Activated CD4-positive, CD25-positive, alpha-beta regulatory T cell (primary cell): ENCODE measurements at places on chromosomes 1 and 21.
A peak's percentile ranks its signal among the peaks of the same experiment; 100 is the strongest.

GRCh38 chr1:155117610-155118009 lies 10.1 kb upstream of the EFNA1 start:
- no peak for DNase-seq

DNA sequence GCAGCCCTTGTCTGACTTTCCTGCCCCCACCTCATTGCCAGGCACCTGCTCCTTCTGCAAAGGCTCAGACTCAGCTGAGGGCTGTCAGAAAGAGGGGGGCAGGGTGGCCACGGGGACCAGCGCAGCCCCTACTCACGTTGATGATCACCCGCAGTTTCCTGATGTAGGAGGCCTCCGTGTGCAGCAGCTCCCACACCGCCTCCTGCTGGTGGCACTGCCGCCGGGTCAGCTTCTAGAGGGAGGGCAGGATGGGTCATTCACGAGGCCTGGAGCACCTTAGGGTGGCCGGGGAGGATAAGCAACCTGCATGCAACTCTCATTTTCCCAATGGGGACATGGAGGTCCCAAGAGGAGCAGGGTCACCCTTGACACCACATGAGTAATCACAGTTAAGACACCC lies 6.4 kb upstream of the TNFRSF25 start:
- no peak for DNase-seq

- DNase-seq: no peak
Measured at GRCh38 chr1:186421446-186421845, 39.5 kb downstream of the PDC start.

DNA sequence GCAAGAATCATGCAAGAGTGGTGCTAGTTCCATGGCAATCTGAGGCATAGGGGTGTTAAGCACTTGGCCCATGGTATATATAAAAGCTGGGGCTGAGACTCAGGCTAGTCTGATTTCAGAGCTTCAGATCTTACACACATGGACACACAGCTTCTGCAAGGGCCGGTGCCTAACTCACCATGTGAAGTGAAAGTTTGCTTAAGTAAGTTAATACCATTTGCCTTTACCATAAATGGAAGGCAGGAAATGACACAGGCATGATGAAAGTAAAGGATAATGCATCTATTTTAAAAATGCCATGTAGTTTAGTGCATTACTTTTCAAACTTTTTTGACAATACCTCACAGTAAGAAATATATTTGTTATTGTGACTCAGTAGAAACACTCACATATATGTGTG lies 122.6 kb downstream of the KCNJ6 start:
- DNase-seq: no peak

- DNase-seq: no peak
Measured at GRCh38 chr21:14124266-14124665, 86.5 kb downstream of the LIPI start.

DNA sequence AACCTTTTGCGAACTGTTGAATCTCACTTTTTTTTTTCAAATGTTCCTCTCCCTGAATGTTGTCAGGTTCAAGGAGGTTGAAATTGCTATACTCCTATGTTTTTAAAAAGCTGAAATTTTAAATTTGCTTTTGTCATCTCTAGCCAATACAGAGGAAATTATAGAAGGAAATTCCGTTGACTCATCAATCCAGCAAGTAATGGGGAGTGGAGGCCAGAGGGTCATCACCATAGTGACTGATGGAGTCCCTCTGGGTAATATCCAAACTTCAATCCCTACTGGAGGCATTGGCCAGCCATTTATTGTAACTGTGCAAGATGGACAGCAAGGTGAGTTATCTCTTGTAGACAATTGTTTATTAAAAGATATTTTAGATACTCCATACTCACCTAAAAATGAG lies 36.3 kb downstream of the GABPB2 start:
- no peak for DNase-seq

GRCh38 chr1:223010582-223011504 lies 132.2 kb downstream of the TLR5 start:
- DNase-seq: no peak

DNA sequence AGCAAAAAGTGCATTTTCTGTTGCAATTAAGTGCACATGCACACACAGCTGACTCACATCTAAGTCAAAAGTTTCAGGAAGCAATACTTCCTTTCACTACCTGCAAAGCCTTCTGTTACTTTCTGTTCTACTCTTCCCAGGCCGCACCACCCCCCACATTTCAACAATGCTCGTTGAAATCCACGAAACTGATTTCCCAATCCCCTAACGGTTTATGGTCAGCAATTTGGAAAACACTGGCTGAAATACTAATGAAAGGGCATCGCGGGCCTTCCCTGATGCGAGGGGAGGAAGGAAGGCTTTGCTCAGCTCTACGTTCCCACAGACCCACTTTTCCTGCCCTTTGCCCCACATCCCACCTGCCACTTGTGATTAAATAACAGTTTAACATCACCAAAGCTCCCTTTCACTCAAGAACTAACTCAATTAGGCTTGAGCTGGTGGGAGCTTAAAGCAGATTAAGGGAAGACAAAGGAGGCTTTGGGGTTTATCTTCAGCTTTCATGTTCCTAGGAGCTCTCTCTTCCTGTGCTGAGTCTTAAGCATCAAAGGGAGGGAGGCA lies 243.2 kb upstream of the RAB4A start:
- no peak for DNase-seq

DNA sequence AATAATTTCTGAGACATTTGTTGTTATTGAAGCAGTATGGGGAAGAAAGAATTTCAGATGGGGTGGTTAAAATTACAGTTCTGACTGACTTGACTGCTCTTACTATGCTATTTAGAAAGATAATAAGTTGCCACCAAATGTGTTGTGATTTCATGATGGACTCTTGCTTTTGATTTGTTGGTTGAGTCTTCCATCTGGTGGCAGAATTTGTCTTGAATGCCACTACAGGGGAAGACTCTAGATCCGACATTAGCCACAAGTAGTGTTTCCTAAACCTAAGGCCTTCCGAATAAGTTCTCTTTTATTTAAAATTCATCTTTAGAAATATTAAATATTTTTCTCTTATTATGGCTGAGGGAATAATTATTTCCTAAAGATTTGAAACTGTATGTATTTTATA lies 190.9 kb upstream of the ADGRL4 start:
- no peak for DNase-seq

GRCh38 chr1:40820911-40821693 lies 37.5 kb downstream of the KCNQ4 start:
- DNase-seq: no peak

- DNase-seq: no peak
Measured at GRCh38 chr1:202162047-202162417, 1.6 kb upstream of the PTPN7 start.

- DNase-seq: no peak
Measured at GRCh38 chr1:85411567-85412305, 53.2 kb downstream of the DDAH1 start.

- no peak for DNase-seq
Measured at GRCh38 chr1:230170153-230170547, 103.1 kb downstream of the GALNT2 start.

DNA sequence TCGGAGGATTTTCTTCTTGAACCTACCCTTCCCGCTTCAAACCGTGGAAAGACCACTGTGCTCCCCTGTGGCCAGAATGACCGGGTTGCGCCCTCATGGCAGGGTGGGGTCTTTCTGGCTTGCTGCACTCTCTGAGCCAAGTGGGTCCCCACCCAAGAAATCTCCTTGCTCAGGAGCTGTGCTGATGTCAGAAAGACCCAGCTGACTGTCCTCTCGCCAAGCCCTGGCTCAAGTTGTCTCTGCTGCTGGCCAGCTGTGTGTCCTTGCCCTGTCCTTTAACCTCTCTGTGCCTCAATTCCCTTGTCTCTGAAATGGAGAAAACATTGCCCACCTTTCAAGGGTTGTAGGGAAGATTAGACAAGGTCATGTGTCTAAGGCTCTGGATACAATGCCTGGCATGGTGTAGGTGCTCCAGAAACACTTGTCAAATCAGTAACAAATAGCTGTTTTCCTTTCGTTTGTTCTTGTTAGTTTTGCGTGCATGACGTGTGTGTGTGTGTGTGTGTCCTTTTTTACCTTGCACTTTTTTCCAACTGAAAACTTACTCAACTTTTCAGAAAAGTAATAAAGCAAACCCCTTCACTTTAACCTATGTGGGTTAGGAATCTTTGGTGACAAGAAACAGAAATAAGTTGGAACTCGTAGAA lies 41.1 kb upstream of the RPL11 start:
- no peak for DNase-seq

- no peak for DNase-seq
Measured at GRCh38 chr1:170927955-170928840, 7.1 kb upstream of the MROH9 start.

- no peak for DNase-seq
Measured at GRCh38 chr1:27379564-27380122, 3.5 kb downstream of the CD164L2 start.

GRCh38 chr1:53330819-53331218 lies 2.9 kb upstream of the LRP8 start:
- DNase-seq: no peak

GRCh38 chr1:99748419-99748818 lies 18.0 kb downstream of the FRRS1 start:
- no peak for DNase-seq

DNA sequence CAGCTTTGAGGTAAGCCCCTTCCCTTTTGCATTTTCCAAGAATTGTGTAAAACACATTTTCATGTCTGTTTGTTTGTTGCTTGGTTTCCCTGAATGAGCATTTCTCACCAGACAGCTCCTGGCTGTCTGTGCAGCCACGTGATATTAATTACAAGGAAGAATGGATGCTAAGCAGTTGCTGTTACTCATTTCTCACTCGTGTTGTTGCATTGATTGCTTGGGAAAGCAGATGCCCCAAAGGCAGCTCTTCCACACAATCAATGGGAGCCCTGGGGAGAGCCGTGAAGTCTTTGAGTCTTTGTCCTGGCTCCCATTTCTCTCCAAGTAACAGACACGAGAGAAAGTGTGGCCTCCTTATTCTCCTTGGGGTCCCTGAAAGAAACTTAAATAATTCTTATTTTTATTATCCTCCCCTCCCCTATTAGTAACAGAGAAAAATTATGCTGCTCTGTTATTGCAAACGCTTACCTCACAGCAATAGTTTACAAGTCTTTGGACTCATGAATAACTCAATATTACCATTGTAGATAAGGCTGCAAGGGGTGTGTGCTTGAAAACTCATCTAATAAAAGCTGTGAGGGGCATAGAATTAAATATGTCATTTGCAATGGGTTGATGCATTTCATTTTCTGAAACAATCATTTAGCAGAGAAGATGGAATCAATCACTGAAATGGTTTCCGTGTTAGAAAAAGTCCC lies 127.7 kb upstream of the CAMK1G start:
- no peak for DNase-seq

- no peak for DNase-seq
Measured at GRCh38 chr1:10557714-10558113, 83.0 kb downstream of the PEX14 start.

DNA sequence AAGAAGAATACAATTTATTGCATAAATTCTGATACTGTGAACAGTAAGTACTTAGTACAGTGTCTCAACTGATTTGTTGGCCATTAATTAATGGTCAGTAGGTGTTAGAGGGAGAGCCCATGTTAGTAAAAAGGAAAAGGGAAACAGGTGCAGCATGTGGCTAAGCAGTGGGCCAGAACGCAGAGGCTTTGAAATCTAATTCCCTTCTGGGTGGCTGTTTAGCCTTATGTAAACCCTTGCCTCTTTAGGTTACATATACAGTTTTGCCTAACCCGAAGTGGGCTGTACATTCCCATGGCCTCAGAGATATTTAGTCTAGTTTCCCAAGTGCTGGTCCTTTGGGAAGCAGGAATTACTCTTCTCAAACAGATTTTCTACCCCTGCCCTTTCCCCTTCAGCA lies 43.5 kb upstream of the BCL9 start:
- no peak for DNase-seq

DNA sequence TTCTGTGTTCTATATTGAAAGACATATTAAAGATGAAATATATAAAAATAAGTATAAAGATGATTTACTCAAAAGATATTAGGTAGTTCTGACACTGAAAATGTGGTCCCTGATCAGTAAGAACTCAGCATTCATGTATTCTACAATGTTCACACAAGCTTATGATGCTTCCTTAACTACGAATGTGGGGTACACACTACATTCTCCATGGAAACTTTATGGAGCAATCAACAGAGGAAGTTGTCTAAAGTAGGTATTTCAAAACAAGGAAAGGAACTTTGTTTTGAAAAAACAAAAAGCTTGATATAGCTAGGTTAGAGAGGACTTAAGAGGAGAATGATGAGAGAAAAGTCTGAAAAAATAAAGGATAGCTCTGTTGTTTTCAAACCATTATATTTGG lies 119.7 kb upstream of the RGS18 start:
- DNase-seq: no peak

- no peak for DNase-seq
Measured at GRCh38 chr1:200774735-200775444, 36.2 kb downstream of the CAMSAP2 start.

DNA sequence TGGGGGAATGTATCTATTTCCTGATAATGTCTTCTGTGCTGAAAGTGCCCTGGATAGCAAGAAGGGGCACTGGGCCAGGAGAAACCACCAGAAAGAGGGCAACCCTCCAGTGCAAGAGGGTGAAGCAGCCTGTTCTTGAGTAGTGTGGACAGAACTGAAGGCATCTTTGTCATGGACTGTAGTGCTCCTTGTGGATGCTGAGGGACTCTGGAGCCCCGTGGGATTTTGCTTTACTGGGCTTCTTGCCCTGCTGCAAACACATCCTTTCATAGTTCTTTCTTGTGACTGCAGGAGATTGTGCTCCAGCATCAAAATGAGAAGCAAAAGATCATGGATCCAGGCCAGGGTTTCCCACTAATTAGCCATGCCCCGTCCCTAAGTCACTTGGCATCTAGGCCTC lies 300.6 kb downstream of the ZNF326 start:
- DNase-seq: no peak

DNA sequence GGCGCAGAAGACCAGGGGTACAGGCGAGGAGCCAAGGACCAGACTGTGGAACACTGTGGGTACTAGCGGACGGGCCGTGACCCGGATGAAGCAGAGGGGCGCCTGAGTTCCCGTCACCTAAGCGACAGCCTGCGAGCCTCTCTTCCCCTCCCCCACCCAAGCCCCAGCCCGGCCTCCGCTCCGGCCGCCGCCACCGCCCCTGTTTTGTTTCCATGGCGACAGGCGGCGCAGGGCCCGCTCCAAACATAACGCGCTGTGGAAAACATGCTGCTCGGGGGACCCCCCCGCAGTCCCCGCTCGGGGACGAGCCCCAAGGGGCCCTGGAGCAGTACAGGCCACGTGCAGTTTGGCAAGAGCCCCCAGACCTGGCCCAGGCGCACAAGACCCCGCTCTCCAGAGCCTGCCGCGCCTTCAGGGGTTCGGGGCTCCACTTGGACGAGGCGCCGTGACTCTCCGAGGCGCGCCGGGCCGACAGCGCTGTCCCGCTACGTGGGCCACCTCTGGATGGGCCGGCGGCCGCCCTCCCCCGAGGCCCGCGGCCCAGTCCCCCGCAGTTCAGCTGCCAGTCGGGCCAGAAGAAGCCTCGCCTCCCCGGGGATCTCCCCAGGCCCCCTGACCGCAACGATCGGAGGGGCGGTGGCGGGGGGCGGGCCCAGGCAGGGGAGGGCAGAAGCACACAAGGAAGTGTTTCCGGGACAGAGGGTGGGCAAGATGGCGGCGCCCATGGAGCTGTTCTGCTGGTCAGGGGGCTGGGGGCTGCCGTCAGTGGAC lies at the start of gene MTX1:
Gene MTX1 (plus strand): TSS at position 155 of the 771 bp plus-strand sequence. CDS start 110 bp downstream, at position 265.
- DNase-seq: peak; percentile 76
